ENCODE measurements at places on chromosomes 4 and X.

DNA sequence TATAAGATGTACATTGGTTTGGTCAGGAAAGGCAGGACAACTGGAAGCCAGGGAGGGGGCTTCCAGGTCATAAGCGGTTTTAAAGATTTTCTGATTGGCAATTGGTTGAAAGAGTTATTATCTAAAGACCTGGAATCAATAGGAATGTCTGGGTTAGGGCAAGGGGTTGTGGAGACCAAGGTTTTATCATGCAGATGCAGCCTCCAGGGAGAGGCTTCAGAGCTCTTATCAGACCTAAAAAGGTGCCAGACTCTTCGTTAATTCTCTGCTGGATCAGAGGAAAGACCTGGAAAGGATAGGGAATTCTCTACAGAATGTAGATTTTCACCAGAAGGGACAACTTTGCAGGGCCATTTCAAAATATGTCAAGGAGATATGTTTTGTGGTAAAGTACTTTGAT is 62.8 kb downstream of the BEX3 start:
- no peak for DNase-seq

DNA sequence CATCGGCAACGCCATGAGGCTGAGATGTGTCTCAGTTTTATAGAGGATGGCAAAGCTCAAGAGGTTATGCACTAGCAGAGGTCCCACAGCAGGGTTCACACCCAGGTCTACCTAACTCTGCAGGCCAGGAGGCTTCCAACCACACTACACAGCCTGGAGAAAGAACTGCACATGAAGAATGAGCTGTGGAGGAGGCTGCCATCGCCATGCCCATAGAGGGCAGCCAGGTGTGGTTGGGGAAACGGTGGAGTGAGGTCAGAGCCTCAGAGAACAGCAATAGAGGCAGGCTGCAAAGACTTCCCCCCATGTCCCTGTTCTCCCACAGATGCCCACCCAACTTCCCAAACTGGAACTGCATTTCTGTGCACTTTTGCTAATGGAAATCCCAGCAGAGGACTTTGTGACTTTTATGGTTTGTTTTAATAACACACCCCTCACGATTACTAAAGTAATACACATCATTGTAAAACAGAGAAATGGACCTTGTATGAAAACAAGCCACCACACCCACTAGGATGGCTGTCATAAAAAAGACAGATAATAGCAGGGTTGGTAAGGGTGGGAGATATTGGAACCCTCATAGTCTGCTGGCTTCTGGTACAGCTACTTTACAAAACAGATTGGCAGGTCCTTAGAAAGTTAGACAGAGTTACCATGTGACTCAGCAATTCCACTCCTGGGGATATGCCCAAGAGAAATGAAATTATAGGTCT is 58.9 kb upstream of the PROM1 start:
- no peak for DNase-seq

DNA sequence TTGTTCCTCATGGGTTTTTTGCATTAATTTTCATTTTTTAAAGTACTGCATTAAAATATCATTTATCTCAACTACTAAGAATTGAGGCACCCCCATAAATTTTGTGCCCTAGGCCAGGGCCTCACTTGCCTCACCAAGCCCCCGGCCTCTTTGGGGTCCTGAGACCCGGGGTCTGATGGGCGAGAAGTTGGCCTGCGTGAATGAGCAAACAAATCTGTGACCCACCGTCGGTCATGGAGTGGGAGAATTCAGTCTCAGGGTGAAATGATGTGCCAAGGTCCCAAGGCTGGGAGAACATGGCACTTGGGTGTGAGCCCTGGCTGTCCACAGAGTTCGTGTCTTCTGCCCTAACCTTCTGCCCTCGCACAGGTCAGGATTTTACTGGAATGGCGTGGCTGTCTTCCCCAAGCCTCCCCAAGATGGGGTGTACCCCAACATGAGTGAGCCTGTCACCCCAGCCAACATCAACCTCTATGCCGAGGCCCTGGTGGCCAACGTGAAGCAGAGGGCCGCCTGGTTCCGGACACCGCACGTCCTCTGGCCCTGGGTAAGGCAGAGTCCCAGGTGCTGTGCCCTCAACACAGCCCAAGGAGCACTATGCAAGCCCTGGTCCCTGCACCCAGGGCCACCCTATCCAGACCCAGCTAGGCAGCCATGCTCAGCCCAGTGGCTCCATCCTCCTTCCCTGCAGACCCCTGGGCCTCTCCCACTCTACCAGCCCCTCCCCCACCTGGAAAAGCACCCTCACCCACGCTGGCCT is 18.0 kb downstream of the MAN2B2 start:
- DNase-seq = no peak

- DNase-seq = no peak
Measured at GRCh38 chr4:112418092-112418491, 97.9 kb downstream of the NEUROG2 start.

DNA sequence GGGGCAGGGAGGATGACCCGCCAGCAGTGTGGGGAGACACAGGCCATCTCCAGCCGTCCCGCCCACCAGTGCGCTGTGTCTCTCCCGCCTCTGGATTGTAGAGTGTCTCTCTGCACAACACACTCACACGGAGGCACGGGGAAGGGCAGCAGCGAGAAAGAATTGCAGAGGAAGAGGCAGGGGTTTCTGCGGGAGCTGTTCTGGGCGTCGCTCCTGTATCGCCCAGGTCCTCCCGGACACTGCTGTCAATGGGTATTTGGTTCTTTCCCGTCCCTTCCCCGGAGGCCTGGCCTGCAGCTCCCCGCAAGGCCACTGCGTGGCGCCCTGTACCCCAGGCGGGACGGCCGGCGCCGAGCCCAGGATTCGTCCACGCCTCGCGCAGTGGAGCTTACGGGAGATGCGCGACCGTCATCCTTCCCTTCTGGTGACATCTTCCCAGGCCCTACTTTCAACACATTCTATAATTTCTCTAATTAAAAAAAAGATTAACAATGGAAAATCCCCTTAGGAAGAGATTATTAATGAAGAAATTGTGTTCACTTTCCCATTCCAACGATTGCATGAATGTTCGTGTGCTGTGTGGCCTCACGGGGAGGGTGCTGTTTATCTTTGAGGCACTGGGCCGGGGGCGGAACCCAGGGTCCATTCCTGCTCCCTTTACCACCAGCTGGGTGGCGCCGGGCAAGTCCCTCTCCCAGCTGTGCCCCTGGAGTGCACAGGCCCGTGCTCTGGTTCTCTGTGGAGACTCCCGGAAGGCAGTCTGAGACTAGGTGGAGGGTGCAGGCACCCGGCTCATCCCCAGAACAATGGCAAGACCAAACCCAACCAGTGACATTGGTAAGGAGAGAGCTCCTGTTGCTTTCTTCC is 95.7 kb downstream of the CPZ start:
- no peak for DNase-seq
